T-helper 2 cell (primary cell): ENCODE measurements at places on chromosomes 13 and 19.

DNA sequence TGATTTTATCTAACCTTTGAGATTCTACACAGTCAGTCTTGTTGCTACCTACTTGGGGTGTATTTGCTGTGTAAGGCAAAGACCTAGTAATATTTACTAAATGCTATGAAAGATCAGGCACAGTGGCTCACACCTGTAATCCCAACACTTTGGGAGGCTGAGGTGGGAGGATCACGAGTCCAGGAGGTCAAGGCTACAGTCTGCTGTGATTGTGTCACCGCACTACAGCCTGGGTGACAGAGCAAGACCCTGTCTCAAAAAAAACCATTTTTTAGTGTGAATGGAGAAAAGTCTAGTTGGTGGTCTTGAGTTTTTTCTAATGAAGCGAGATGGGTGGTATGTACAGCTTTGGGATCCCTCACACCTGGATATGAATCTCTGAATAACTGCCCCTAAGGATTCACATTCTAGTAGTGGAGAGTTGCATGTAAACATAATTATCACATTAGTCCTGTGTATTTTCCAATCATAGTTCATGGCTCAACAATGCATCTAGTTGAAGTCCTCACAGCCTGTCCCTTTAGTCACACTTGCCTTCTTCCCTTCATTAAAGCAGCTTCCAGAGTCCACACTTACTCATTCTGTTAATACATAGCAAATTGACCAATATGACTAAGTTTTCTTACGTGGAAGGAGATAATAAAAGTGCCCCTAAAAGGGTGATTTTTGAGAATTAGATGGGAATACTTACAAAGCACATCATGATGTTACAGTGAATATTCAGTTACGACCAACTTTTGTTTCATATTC is 7.5 kb downstream of the RPL21 start:
- no peak for DNase-seq

DNA sequence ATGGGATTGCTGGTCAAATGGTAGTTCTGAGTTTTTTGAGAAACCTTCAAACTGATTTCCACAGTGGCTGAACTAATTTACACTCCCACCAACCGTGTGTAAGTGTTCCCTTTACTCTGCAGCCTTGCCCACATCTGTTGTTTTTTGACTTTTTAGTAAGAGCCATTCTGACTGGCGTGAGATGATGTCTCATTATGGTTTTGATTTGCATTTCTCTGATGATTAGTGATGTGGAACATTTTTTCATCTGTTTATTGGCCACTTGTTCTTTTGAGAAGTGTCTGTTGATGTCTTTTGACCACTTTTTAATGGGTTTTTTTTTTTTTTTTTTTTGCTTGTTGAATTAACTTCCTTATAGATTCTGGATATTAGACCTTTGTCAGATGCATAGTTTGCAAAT is 4.3 kb downstream of the CAB39L start:
- no peak for DNase-seq

DNA sequence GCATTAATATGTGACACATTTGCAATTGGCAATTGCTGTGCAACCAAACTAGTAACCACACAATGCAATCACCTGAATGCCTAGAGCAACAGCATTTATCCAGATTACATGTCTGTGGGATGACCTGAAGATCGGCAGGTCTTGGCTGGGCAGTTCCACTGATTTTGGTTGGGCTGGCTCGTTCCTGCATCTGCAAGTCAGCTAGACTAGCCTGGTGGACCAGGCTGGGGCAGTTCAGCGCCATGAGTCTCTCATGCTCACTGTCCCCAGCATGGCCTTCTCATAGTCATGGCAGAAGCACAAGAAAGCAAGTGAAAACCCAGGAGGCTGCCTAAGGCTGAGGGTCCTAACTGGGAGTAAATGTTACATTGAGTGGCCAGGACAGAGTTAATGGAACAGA is 229.1 kb upstream of the TSHZ3 start:
- no peak for DNase-seq

- no peak for DNase-seq
These were observed 115.8 kb downstream of the ZNF675 start for GRCh38 chr19:23571175-23571574.
